AG04450 (cell line): ENCODE measurements at places on chromosomes 16 and 17. TPM values are rescaled to one million over a fixed set of nuclear protein-coding genes. Genes with fewer than 3 reads are reported as not detected.
A peak's percentile ranks its signal among the peaks of the same experiment; 100 is the strongest.

DNA sequence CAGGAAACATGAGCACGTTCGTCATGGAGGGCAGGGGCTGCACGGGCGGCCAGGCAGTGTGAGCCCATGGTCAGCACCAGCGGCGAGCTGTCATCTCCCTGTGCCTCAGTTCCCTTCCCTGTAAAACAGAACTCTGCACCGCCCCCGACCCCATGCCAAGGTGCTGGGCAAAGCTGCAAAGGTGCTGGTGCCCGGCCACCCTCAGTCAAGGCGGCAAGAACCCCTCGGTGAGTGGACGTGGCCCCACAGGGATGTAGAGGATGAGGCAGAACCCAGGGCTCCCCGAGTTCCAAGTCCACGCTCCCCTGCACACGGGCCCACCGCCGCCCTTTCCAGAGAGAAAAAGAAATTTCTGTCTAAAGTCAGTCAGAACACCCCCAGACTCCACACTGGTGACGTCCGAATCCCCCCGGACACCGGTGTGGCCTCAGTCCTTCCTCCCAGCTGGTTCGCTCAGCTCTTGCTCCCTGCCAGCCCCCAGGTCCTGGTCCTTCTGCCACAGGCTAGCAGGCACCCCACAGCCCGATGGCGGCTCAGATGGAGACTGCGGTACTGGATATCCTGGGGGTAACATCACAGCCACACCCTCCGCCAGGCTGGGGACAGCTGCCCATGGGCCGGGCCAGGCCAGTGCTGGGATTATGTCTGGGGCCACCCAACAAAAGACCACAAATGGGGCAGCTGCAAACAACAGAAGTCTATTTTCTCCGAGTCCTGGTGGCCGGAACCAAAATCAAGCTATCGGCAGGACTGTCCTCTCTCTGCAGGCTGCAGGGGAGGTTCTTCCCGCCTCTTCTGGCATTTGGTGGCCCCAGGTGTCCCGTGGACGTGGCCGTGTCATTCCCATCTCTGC is 14.4 kb upstream of the BAHCC1 start:
- no peak for DNase-seq

DNA sequence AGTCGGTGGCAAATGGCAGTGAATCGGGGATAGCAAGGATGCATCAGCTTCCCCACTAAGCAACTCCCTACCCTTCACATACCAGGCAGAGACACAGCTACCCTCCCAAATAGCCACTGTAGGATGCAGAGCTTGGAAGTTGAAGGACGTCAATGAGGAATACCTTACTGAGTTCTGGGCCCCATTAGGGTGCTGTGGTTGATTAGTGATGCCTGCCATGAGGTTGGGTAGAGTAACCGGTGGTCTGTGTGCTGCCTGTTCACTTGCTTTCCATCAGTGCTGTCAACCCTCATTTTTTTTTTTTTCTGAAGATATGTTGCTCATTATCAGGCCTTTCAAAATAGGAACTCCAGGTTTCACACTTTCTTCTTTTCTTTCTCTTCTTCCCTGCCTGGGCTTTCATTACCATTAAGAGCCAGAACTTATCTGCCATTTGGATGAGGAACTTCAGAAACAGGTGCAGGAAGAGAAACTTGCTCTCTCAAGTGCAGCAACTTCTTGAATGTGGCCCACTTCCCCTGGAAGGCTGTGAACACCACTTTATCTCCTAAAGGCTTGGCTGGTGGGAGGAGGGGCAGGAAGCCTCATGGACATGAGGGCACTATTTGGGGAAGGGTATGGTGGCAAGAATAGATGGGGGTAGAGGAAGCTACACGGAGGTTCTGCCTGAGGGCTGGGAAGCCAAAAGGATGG is 183.5 kb downstream of the NTN1 start:
- no peak for DNase-seq

- DNase-seq, result no peak
These were observed 91.6 kb upstream of the ZNF469 start for GRCh38 chr16:88290850-88291830.

- DNase-seq, result peak; percentile 54
These were observed 19.1 kb upstream of the STAC2 start for GRCh38 chr17:39244600-39245570.

DNA sequence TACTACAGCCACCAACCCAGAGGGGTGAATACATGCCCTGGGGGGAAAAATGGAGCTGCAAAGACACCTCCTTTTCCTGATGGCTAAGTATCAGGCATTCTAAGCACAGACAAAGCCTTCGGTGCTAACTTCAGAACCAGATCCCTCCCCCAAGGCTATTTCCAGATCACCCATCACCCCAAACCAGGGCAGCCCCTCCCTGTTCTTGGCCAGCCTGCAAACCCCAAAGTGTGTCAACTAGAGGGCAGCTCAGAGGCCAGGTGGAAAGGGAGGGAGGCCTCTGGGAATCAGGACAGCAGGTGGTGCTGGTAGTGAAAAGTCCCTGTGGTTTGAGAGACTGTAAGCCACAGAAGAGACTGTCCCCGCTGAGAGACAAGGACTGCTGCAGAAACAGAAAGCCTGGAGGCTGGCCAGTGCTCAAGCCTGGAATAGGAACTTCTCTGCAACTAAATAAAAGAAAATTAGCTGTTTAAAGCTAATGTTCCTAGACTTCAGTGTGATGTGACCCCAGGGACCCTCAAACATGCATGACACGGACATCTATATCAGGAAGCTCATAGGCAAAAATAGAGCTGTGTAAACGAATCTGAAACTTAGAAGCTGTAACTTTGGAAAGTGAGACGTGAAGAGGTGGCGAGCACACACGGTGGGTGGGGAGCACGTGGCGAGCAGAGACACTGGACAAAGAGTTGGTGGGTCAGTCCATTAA is 9.1 kb downstream of the TUBG1 start:
- no peak for DNase-seq

DNA sequence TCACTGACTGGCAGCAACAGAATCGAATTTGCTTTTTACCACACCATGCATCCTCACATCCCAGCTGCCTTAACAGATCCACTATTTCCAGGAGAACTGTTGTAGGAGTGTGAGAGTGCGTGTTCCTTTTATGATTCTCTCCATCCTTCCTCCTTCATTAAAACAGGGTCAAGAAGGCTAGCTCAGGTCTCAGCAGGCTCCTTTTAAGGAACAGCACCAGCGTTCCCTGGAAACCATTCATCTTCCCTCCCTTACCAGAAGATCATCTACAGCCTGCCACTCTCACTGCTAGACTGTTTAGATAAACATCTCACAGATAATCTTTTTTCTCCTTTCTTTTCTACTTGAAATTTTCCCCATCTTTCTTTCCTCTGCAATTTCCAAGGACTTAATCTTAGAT is 1531.9 kb upstream of the CDH8 start:
- DNase-seq, result no peak

DNA sequence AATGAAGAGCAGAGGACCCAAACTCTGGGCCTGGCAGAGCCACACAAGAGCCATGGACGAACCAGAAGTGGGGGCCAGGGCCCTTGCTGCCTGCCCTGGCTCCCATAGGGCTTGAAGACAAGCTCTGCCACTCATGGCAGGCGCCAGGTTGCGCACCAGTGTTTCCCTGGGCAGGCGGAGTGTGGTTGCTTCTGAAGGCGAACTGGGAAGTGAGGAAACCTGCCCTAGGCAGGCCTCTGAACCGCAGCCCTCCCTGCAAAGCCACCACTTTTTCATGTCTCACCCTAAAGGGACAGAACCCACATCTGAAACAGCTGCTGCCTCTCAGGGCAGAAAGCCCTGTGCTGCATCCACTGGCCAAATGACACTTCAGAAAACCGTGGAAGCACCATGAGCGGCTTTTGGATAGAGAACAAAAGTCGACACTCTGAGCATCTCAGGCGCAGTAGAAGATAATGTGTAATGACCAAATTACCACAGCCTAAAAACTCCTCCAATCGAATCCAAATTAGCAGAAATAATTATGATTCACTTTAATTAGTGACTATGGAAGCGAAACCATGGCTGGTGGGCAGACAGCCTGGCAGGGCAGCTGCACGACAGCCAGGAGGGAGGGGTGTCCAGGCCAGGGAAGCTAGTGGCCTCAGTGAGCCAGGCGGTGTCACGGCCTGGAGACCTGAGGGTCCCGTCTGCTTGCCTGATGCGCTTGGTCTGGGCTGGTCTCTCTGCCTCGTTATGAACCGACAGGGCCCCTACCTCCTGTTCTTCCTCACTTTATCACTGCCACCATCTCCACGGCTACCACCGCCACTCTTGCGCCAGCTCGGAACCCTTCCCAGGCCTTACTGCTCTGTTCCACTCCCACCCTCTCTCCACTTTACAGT is 59.1 kb downstream of the PRMT7 start:
- DNase-seq, result no peak

DNA sequence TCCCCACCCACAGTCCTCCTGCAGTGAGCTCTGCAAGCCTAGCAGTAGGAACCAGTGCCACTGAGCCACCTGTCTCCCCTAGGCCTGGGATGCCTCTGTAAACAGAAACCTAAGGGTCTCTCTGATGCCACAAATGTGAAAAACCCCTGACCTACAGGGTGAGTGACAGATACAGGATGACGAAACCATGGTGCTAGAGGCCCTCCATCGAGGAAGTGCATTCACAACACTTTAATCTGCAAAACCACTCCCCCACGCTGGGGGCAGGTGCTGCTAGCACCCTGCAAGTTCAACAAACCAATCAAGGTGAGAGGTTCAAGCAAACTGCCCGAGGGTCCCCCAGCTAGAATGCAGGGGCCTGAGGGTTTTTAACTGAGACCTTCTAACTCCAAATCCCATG is 59.5 kb downstream of the CDYL2 start:
- DNase-seq, result no peak

DNA sequence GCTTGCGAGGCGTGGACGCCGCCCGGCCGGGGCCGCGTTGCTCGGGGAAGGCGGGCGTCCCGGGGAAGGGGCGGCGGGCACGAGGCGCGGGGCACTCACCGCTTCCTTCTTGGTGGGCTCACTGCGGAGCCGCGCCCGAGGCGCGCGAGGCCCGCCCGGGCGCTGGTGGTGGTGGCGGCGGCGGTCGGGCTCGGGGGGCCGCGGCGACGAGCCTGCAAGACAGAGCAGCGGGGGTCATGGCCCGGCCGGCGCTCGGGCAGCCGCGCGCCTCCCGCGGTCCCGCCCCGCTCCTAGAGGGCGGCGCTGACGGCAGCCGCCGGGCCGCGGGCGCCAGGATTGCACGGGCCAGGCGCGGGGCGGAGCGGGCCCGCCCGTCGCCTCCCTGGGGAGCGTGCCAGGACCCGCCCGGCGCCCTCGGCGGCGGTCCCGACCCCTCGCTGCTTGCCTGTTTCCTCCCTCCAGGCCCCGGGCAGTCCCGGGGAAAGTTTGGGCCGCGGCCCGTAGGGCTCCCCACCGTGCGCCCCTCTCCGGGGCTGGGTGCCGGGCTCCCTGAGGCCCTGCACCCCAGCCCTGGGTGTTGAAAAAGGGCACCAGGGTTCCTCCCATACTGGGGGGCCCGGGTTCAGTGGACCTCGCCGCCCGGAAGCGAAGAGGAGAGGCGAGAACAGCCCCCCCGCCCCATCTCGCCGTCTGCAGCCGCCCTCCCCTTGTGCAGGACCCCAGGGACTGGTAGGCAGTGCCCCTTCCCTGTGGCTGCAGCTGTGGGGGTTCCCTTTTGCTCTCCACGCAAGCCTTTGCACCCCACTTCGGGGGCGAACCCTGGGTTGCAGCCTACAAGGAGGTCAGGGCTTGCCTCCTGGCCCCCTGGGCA is at the start of gene C16orf74:
C16orf74 (minus strand) TSS at position 270 of the 871 bp plus-strand sequence. CDS start 15,879 bp downstream, outside the sequence.
- DNase-seq, result no peak

DNA sequence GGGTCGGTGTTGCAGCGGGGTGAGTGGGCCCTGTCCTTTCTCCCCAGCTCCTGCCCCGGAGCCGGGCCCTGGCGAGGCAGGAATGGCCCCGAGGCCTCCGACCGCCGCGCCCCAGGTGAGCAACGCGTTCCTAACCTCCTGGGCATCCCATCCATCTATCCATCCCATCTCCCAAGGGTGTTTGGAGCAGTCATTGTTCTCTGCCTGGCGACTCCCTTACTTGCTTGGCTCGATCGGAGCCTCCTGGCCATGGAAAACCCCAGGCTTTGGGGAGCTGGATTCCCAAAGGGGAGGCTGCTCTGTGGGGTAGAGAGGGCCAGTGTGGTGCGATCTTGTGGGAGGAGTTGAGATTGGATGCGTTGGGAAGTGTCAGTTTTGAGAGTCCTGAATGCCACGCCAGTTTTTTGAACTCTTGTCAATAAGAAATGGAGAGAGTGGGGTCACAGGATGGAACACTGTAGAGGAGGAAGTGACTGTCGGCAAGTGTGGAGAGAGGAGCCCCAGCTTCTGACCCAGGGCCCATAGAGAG is 684 bp downstream of the ZFP90 start:
- DNase-seq, result no peak

- DNase-seq, result no peak
These were observed 13.3 kb downstream of the HDAC5 start for GRCh38 chr17:44110011-44110686.

- no peak for DNase-seq
These were observed 819.8 kb upstream of the SOX9 start for GRCh38 chr17:71301063-71301462.

- no peak for DNase-seq
These were observed 68.8 kb downstream of the MRC2 start for GRCh38 chr17:62696256-62696655.

DNA sequence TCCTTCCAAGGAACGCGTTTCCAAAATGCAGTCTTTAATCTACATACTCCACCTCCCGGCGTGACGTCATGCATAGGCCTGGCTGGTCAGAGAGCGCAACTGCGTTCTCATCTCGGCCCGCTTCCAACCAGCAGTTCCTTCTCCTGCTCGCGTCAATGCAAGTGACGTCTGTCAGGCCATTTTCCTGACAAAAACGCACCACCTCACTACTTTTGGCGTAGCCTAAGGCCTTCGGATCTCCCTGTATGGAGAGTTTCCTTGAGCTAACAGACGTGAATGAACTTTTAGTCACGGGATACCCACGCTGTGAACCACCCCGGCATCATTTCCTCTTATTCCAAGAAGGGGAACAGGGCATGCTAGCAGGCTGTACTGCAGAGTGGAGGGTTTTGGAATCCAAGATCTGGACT is 25.0 kb downstream of the TEX14 start:
- DNase-seq, result no peak

GRCh38 chr16:51510416-51510815 is 359.3 kb upstream of the SALL1 start:
- no peak for DNase-seq

GRCh38 chr16:1045310-1045992 is 27.1 kb upstream of the SSTR5 start:
- no peak for DNase-seq

DNA sequence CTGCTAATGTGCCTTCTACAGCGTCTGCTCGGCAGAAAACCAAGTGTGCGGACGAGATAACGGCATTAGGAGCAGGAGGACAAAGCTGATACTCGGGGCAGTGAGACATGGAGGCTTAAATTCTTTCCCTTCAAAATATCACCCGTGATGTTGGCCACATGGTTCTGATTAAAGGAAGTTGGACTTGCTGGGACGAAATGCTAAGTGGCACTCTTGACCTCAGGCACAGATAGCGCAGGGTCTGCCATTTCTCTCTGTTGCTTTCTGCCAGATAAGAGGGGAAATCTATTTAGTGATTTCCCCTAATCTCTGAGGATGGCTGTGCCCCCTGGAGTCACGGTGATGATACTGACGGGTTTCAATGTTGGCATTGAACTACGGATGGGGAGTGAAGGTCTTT is 509.6 kb upstream of the EEF2KMT start:
- DNase-seq, result no peak

ITGAD gene
- not detected in 2 replicates for polyA plus RNA-seq

SCNN1B gene
- polyA plus RNA-seq, result not detected in 2 replicates

MILR1 gene
- polyA plus RNA-seq, result 5.1 and 5.4 TPM in 2 replicates

TAC4 gene
- not detected in 2 replicates for polyA plus RNA-seq

TSNAXIP1 gene
- polyA plus RNA-seq, result 0.92 and 1.1 TPM in 2 replicates

C16orf54 gene
- polyA plus RNA-seq, result not detected in 2 replicates
